ENCODE measurements at places on chromosomes 3 and 15. TPM values are rescaled to one million over a fixed set of nuclear protein-coding genes. Genes with fewer than 3 reads are reported as not detected.

The SYNM gene
- total RNA-seq: 0.39 TPM

The FILIP1L gene
- 88.3 TPM for total RNA-seq

The GOLGA8S gene
- total RNA-seq: under 0.01 TPM

The ADGRG7 gene
- 0.39 TPM for total RNA-seq
